ENCODE measurements at places on chromosomes 3 and 15.

- no peak for DNase-seq
Measured at GRCh38 chr3:12532182-12532581, 13.1 kb downstream of the MKRN2OS start.

- DNase-seq = no peak
Measured at GRCh38 chr3:151124476-151124875, 39.0 kb downstream of the MED12L start.

DNA sequence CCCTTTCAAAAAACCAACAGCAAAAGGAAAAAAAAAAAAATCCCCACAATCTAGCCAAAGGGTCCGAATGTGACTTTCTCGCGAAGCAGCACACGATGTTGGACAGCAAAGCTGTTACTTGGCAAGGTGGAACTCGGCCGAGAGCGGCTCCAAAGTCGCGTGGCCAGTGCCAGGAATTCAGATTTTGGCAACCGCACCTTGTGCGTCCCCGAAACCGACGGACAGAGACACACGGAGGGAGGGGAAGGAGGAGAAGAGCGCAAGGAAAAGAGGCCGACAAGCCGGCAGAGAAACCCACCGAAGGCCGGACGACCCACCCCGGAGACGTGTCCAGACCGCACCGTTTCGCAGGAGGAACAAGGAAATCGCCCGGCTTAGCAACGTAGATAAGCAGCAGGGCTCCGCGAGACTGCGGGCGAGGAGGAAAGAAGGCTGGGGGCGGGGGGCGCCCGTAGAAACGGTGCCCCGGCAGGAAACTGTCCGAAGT is 517.3 kb downstream of the MECOM start:
- DNase-seq = no peak

DNA sequence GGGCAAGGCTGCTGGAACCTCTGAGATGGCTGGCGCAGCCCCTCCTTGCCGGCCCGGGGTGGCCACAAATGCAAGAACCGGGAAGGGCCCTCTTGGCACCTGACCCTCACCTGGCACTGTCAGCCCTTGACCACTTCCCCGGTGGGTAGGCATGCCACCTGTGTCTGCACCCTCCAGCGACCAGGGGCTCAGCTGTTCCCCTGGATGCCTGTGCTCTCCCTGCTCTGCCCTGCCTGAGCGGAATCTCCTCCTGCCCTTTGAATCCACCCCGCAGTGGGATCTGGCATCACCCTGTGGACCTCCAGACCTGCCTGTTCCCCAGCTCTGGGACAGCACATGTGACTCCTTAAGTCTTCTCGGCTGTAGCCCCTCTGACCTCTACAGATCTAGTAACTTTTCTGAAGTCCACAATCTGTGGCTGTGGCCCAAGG is 26.1 kb upstream of the FGD5 start:
- DNase-seq = no peak

GRCh38 chr15:82952158-82953081 is at the start of gene HOMER2:
Gene HOMER2, minus strand, starts transcription at chr15:82952720. Its CDS starts 185 bp downstream, at chr15:82952535.
- no peak for DNase-seq

DNA sequence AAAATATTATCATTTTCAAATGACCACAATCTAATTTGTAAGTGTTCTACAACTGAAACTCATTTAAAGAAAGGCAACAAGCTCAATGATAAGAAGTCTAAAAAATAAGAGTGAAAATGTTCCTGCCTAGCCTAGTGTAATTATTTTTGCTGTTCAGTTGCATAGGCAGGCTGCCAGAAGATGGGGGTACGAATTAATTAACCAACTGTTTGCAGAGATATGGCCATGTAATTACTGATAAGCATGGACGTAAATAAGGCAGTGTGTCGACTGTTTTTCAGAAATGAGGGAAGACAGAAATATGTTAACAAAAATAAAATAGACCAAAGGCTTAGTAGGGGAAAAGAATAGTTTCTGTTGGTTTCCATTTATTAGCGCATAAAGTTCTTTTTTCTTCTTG is 24.7 kb upstream of the SCAANT1 start:
- no peak for DNase-seq

- no peak for DNase-seq
Measured at GRCh38 chr3:177551431-177551836, 354.2 kb upstream of the TBL1XR1 start.

- DNase-seq = peak; percentile 30
Measured at GRCh38 chr15:72800833-72801481, 17.4 kb upstream of the ADPGK start.

DNA sequence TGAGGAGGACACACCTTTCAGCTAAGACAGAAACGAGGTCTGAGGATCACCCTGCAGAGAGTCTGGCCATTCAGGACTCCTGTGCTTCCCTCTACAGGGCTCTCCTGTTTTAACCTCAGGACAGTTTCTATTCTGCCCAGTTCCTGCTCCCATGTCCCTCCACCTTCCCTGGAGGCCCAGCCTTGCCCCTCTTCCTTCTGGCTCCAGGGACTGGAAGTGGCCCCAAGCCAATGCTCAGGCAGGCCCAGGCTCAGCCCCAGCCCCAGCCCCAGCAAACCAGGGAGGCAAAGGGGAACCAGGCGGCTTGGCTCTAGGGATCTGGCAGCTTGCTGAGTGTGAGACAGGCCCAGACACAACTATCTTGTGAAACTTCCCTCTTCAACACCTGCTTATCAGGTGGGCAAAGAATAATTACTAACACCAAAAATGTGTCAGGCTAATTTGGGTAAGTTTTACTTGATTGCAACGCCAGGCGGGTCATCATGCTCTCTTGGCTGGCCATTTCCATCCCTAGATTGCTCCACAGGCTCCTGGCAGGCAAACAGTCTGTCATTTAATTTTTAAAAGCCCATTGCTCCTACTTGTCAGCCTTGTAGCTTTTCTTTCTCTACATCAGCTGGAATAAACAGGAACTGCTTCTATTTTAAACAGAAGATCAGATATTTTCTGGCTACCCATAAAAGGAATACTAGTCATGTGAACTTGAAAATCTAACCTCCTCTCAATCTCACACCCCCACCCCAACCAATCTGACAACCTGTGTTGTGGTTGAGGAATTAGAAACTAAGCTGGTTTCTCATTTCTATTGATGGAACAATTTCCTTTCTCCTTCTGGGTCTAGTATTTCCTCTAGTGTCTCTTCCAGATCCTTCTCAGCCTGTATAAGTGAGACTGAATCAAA is 33.5 kb downstream of the UPK1B start:
- no peak for DNase-seq

- DNase-seq = no peak
Measured at GRCh38 chr3:56484525-56485032, 16.3 kb upstream of the ERC2 start.

GRCh38 chr3:66971245-66971644 is 26.9 kb upstream of the KBTBD8 start:
- DNase-seq = no peak

DNA sequence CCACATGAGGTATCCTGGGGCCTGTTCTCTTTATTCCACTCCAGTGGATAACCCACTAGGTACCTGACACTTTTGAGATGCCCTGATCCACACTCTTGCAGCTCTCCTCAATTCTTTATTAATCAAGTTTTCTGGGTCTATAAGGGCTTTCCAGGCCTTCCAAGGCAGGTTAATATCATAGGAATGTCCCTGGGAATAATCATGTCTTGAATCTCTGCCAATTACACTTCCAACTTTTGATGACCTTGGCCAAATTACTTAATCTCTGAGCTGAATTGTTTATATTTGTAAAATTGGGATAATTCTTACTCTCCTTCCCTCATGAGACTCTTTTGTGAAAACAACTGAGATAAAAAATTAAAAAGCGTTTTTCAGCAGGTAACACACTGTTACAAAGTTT is 881.7 kb downstream of the MCTP2 start:
- no peak for DNase-seq

GRCh38 chr15:39144051-39144450 is 436.8 kb upstream of the THBS1 start:
- no peak for DNase-seq

- DNase-seq = no peak
Measured at GRCh38 chr3:71728632-71729342, 3.6 kb upstream of the EIF4E3 start.

DNA sequence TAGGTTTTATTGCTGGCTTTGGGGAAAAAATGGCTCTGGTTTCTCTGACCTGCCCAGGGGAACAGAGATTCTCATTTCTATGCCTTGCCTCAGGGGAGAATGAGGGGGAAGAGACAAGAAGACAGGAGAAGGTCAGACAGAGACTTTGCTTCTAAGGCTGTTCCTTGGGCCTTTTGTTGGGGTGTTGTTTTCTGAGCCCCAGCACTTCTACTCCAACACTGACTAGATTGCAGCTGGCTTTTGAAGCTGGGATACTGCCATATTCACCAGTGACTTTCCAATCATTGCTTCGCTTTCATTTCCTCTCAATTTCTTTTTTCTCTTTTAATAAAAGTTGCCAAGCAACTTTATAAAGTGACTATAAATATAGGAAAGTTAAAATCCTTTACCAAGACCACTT is 143.2 kb upstream of the ARHGEF26 start:
- no peak for DNase-seq

- no peak for DNase-seq
Measured at GRCh38 chr15:32923176-32923575, 205.4 kb downstream of the GREM1 start.

- DNase-seq = no peak
Measured at GRCh38 chr3:16266714-16267113, 1.7 kb downstream of the OXNAD1 start.

GRCh38 chr15:90211440-90212143 is 10.5 kb downstream of the SEMA4B start:
- DNase-seq = no peak

GRCh38 chr3:134904776-134905646 is 110.0 kb downstream of the EPHB1 start:
- no peak for DNase-seq

Data from LNCaP clone FGC (cell line).